NCI-H748 treated with DMSO at 0.1 percent for 48 hours (cell line): ENCODE measurements at places on chromosomes 12 and 14.
A peak's percentile ranks its signal among the peaks of the same experiment; 100 is the strongest.

DNA sequence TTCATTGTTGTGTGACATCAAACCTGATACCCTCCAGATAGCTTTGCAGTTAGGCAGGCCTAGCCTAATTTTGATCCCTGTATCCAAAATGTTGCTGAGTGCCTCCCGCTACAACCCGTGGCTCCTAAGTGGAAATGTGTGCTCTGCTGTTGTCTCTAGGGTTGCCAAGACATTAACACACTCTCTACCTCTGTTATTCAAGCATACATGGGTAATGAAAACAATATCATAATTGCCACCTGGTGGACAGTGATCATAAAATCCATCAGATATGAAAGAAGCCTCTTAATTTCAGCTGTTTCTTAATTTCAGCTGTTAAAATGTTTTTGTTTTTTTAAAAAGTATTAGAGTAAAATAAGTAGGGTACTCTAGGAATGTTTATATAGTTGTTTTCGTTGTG is 93.5 kb downstream of the PLEKHA5 start:
- peak; percentile 21 for DNase-seq

DNA sequence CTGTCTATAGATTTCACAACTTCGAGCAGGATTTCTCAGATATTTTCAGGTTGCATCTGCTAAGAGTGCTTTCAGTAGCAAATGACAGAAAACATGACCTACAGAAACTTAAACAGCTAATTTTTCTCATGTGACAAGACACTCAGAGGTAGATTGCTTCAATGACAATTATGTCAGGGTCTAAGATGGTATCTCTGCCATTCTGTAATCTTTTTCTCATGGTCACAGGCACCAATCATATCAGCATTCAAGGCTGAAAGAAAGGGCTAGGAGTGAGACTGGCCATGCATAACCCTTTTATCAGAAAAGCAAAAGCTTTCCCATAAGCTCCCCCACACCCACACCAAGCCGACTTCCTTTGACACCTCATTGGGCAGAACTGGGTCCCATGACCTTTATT is 450.5 kb upstream of the FAR2 start:
- no peak for DNase-seq

DNA sequence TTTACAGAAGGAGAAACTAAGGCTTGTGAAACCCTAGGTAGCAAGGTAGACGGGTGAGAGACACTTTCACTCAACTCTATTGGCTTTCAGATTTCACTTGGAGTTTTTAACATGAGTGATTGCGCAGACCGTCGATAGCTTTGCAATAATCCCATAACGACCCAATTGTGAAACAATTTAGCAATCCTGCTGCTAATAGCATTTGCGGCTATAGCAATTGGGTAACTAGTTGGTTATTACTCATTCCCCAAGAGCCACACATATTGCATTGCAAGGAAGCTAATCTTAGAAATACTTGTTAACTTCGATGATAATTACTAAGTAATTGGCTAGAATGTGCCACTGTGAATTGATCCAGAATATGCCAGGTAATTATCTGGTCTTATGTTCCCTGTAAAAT is 159.9 kb upstream of the NOS1 start:
- DNase-seq, result no peak

DNA sequence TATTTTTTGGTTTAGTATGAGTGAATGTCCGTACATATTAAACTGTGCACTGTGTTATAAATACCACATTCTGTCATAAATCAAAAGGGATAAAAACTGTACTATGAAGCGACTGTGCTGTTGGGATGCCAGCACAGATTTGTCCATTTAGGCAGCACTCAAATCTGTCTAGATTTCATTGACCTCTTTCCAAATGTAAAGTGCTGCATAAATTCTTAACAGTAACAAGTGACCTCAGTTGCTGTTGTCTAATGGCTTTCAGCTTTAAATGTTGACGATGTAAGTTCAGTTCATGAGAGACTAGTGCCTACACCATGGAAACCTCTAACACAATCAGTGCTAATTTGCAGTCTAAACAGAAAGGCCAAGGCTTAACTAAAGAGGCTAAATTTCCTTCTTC is 531.4 kb upstream of the LMO3 start:
- no peak for DNase-seq

DNA sequence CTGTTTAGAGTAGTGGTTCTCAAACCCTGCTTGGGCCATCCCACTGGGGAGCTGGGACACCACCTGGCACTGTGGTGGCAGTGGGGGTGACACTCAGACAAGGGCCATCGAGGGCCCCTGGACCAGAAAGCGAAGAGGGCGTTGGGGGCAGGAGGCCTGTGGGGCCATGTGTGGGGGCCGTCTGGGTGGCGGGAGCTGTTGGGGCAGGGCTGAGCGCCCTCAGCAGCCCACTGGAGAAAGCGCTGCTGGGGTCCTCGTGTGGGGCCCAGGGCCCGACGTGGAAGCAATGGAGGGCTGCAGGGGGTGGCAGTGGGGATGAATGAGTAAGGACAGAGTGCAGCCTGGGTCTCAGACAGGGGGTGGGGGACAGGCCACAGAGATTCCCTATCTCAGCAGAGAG is 5.9 kb upstream of the ADSS1 start:
- DNase-seq, result no peak

DNA sequence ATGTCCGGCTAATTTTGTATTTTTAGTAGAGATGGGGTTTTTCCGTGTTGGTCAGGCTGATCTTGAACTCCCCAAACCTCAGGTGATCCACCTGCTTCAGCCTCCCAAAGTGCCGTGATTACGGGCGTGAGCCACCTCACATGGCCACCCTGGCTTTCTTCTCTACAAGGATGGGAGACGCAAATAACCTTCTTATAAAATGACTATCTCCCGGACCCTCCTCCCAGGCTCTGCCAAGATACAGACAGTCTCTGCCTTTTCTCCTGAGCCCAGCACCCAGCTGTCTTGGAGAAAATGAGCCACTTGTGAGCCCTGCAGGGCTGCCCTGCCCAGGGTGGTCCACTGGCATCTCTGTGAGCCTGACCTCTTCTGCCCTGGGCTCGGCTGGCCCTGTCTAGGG is 34.7 kb upstream of the RBM19 start:
- DNase-seq, result no peak

DNA sequence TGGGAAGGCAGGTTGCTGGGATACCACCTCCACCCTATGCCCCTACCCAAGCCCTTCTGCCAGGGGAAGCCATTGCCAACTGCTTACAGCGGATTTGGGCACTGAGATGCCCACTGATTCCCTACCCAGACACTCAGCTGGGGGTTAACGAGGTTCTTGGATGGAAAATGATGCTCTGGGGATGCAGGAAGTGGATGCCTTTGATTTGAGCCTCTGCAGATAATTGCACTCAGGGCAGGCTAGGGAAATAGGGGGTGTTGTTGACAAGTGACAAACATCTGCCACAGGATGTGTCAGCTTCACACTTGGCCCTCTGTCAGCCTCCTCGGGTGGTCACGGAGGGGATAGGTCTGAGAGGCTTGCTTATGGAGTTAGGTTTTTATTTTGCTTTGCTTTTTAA is 57.4 kb downstream of the RPH3A start:
- DNase-seq, result peak; percentile 49

DNA sequence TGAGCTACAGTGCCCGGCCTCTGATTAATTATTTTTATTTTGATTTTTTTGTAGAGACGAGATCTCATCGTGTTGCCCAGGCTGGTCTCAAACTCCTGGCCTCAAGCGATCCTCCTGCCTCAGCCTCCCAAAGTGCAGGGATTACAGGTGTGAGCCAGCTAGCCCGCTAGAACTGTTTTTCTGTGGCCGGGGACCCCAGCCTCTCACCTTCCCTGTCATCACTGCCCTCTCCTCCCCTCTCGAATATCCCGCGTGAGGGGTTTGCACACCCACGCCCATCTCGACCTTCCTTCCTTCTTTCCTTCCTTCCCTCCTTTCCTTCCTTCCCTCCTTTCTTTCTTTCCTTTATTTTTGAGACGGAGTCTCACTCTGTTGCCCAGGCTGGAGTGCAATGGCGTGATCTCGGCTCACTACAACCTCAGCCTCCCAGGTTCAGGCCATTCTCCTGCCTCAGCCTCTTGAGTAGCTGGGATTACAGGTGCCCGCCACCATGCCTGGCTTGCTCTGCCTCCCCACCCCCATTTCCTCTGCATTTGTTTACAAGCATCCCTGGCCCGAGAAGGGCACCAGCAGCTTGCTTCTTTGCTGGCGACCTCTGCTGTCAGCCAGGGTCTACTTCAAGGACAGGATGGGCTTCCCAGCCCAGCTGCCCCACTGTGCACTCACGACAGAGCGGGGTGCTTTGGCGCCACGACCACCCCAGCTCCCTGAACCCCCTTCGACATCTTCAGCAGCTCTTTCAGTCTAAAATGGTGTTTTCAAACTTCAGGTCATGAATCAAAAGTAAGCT is 4.3 kb upstream of the TRAF3 start:
- peak; percentile 12 for DNase-seq

GRCh38 chr14:93054006-93054405 is 61.7 kb downstream of the ITPK1 start:
- DNase-seq, result no peak

DNA sequence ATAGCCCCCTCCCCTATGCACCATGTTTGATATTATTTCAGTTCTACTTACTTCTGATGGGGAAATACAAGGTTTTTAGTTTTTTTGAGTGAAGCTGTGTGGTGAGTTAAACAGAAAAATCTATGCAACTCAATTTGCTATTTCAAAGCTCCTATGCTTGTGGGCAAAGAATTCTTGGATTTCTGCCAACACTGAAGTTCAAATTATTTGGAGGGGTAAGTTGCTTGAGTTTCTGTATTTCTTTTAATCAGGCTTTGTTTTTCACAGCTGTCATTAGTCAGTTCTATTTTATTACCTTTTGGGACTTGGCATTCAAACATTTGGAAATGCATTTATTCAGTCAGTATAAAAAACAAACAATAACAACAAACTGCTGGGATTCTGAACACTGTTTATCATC is 407.5 kb upstream of the MGAT4C start:
- DNase-seq, result no peak

DNA sequence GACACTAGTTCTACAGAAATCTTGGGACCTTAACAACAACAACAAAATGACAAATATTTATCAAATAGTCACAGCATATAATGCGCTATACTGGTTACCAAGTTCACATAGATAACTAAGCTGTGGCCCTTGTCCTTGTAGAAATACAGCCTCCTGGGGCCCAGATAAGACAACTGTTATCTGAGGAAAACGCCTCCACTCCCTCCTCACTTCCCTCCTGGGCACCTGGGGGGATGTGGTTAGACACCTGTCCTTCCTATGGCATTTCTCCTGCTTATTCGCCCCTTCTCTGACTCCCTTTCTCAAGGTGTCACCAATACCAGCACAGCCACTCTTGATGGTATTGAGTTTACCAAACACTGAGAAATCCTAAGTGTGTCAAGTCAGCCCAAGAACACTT is 419.4 kb downstream of the RAD51B start:
- no peak for DNase-seq
